DMS153 (cell line): ENCODE measurements at places on chromosomes 5 and 9.
A peak's percentile ranks its signal among the peaks of the same experiment; 100 is the strongest.

DNA sequence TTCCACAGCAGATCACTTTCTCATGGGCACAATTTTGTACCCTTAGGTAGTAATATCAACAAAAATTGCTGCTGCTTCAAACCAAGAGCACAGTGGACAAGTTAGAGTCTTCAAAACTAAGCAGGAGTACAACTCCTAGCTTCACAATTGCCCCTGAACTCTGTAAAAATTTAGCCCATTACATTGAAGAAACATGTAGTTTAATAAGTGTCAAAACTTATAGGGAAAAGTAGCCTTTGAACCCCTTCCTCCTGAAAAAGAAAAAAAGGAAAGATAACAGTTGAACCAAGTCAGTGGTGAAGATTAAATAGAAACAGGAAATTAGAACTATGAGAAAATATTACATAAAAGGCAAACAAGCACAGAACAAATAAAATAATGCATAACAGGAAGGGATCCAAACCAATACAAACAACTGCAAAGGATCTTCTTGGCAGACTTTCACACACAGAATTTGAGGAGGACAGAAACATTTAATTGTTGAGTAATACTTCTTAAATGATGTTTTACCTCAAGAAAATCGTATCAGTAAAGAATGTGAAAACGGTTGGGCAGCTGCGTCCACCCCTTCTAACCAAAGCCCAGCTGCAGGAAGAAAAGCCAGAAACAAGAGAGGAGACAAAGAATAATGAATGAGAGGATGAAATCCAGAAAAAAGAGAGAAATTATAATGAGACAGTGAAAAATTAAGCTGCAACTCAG lies 636.0 kb downstream of the NR2F1-AS1 start:
- no peak for DNase-seq

- peak; percentile 58 for DNase-seq
Observed at GRCh38 chr9:2857564-2858198, 13.8 kb upstream of the PUM3 start.

DNA sequence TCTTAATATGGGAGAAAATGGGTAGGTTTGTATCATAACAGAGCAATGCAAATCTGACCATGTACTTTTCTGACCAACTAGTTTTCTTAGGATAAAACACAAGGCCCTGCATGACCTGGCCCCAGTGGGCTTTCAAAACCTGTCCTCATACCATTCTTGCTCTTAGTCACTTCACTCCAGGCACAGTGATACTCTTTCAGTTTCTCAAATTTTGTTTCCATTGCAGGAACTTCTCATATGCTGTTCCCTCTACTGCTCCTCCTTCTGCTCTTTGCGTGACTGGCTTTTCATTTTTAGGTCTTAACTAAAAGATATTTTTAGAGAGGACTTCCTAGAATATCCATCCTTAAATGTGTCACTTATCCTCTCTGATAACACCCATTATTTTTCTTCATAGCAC lies 112.4 kb downstream of the INIP start:
- DNase-seq = no peak

- no peak for DNase-seq
Observed at GRCh38 chr5:133754575-133755169, 142.3 kb upstream of the FSTL4 start.

DNA sequence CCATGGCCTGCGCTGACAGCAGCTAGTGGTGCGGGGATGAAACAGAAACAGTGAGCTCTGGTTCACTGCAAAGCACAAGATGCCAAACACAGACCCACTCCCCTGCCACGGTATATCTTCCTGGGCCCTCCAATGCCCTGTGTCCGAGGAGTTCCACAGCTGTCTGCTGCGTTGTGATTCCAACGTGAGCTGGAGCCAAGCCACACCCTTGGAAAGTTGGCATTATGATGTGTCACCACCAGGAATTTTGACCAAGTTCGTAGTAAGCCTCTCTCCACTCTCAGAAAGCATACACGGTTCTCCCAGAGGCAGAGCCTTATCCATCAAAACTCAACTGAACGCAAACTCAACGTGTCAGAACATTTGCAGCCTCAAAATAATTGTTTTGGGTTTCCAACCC lies 55.6 kb downstream of the MACROH2A1 start:
- DNase-seq = no peak

DNA sequence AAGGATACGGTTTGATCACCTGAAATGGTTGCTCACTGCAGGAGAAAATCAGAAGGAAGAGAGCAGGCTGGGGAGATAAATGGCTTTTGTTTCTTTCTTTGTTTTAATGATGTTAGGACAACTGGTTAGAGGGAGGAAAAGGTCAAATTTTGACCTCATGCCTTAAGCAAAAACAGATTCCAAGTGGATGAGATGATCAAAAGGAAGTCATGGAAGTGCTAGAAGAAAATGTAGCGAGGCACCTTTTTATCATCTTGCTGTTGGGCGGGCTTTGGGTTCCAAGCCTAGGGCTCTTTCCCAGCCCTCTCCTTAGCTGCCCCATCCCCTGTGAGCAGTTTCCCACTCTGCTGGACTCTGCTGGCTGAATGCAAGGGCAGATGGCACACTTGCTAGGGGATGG lies 127.9 kb downstream of the ADAMTS2 start:
- no peak for DNase-seq

GRCh38 chr9:134551644-134552348 lies 89.8 kb upstream of the COL5A1 start:
- no peak for DNase-seq

GRCh38 chr5:73229271-73229670 lies 56.3 kb downstream of the TMEM174 start:
- no peak for DNase-seq

DNA sequence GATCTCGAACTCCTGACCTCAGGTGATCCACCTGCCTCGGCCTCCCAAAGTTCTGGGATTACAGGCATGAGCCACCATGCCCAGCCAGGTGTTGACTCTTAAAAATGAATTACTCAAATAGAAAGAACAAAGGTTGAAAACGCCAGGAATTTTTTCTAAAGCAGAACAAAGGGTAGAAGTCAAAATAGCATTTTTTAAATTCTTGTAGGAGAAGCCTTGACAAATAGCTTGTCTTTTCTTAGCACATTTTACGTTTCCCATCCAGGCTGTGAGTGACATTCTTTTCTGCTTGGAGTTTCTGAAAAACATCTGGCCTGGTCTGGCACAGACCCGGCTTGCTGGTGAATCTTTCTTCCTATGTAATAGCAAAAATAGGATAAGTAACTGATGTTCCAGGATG lies 169.4 kb upstream of the ZNF462 start:
- DNase-seq = no peak

DNA sequence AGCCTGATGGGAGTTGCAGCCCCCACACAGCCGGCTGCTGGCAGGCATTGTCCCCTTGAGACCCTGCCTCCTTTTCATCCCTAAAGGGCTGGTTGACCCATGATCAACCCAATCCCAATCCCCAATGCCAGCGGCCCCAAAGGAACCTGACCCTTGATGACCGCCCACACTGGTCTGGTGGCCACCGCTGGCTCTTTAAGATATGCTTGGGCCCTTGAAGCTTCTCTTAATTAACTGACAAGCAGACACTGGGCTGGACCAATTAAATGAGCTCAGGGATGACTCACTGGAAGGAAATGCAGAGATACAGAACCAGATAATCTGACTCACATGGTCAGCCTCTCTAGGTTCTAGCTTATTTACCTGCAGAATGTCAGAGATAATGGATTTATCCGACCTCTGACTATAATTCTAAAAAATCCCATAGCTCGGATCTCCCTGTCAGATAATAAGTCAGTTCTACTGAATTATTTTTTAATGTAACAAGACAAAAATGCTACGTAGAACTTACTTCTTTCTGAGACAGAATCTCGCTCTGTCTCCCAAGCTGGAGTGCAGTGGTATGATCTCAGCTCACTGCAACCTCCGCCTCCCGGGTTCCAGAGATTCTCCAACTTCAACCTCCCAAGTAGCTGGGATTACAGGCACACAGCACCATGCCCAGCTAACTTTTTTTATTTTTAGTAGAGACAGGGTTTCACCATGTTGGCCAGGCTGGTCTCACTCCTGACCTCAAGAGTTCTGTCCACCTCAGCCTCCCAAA lies 11.1 kb upstream of the MLANA start:
- no peak for DNase-seq

GRCh38 chr5:113166261-113166660 lies 189.7 kb downstream of the DCP2 start:
- no peak for DNase-seq

- no peak for DNase-seq
Observed at GRCh38 chr5:127136908-127137307, 63.6 kb upstream of the C5orf63 start.

- DNase-seq = no peak
Observed at GRCh38 chr5:142095651-142096330, 12.8 kb upstream of the NDFIP1 start.

DNA sequence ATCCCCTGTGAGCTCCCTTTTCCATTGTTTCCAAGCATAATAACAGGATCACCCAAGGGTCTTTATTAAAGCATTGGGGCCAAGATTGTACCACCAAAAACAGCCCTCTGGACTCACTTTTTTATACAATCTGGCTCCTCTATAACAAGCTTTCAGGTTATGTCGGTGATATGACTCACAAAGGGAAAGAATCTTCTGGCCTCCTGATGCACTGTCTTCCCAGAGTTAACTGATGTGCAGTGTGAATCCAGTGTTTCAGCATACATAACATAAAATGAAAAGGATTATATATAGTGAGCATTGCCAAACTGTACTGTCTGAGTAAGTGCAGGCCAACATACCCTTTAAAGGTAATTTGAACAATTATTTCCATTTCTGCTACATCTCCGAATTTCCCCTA lies 33.9 kb upstream of the MAN2A1 start:
- no peak for DNase-seq

- no peak for DNase-seq
Observed at GRCh38 chr9:78552802-78553201, 255.9 kb downstream of the PSAT1 start.

DNA sequence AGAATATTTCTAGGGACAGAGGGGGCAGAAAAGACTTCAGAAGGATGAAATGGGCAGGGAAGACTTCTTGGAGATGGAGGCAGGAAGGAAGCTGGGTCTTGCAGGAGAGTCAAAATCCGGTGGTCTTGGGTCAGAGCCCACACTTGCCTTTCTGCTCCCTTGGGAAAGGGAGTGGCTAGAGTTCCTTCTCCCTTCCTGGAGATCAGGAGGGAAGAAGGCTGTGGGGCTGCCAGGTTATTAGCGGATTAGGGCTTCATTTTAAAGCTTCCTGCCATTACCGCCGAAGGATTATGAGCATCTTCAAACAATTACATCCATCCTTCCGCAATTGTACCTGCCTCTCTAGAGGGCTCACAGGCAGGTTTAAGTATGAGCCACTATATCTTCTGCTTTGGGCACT lies 19.2 kb upstream of the SYNPO start:
- DNase-seq = no peak

GRCh38 chr5:76457674-76458485 lies 54.8 kb downstream of the IQGAP2 start:
- no peak for DNase-seq

DNA sequence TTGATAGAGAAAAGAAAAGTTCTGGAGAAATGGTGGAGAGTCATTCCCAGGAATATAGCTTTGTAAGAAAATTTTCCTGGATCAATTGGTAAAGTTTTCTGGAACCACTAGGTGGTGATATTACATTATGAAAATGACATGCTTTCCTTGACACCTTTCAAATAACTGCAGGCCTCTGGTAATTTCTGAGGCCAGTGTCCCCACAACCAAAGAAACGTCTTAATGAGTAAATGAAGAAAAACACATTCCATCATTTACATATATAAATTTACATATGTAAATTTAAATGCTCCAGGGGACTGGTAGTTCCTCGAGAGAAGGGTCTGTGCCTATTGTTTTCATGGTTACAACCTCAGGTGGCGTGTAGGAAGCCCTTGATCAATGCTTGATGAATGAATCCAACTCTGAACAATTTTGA lies 17.2 kb upstream of the RGS3 start:
- DNase-seq = peak; percentile 41
